Uterus (tissue), 4 donors: ENCODE measurements at places on chromosomes 4 and X. TPM values are rescaled to one million over a fixed set of nuclear protein-coding genes. Genes with fewer than 3 reads are reported as not detected.

DNA sequence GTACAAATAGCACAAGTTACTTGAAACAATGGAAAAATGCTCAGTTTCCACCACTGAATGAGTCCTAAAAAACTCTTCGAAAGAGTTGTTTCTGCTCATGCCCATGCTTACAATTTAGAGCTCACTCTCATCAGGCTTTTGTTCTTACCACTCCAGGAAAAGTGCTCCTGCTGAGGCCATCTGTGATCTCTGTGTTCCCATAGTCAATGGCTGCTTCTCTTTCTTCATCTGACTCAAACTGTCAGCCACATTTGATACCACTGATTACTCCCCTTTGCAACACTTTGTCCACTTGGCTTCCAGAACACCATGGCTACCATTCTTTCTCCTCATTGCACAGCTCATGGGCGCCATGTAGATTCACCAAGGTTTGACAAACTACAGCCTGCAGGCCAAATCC is 80.0 kb upstream of the SLC34A2 start:
- no peak for DNase-seq

GRCh38 chrX:13093529-13094140 is 49.2 kb upstream of the FAM9C start:
- no peak for DNase-seq

DNA sequence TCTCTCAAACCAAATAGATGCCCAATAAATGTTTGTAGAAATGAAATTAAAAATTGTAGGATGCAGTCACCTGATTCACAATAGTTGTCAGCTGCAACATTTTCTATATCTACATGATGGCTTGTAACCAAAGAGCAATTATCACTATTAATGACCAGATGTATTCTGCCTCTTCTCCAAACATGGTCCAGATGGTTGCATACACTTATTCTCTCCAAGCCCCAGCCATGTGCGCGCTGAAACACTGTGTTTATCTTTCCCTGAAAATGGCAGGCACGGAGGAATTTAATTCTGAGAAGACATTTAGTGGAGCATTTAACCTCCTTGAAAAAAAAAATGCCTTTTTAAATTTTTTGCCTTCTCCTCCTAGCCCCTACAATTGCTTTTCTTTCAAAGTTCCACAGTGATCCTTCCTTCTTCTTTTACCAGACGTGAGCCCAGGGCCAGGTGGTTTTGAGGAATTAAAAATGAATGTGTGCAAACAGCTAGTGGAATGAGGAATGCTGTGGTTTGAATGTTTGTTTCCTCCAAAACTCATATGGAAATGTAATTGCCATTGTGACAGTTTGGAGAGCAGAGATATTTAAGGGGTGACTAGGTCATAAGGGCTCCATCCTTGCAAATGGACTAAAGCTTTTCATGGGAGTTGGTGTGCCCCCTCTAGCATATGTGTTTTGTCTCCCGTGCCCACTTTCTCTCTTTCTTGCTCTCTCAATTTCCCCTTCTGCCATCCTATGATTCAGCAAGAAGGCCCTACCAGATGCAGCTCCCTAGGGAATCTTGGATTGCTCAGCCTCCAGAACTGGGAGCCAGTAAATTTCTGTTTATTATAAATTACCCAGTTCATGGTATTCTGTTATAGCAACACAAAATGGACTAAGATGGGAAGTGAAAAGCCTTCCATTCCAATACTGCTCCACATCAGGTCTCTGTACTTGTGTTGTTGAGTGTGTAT is 136.0 kb downstream of the GABRB1 start:
- no peak for DNase-seq

- no peak for DNase-seq
Observed at GRCh38 chr4:182853731-182854330, 63.4 kb downstream of the DCTD start.

Gene ARHGAP4
- total RNA-seq = 24.8 TPM

GRCh38 chrX:24838629-24839028 is 144.9 kb downstream of the POLA1 start:
- no peak for DNase-seq

GRCh38 chr4:15233626-15234025 is 194.2 kb upstream of the C1QTNF7 start:
- no peak for DNase-seq

GRCh38 chr4:2077537-2078460 is 18.7 kb downstream of the NAT8L start:
- no peak for DNase-seq

GRCh38 chr4:108149588-108150380 is 18.9 kb downstream of the LEF1 start:
- no peak for DNase-seq

DNA sequence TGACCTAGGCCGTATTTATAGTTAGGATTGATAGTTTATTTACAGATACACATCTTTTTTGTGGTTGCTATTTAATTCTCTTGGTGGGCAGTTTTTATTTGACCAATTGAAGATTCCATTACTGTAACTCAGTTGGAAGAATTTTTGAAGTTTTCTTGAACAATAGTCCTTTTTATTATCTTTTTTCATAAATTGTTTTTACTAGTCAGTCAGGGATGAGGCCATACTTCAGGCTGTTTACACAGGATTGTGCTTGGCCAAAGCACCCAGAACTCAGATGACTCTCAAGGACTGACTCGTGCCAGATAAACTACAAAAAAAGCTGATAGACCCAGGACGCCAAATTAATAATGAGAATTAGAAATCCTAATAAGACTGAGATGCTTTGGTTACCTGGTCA is 7.0 kb downstream of the HERC3 start:
- no peak for DNase-seq

DNA sequence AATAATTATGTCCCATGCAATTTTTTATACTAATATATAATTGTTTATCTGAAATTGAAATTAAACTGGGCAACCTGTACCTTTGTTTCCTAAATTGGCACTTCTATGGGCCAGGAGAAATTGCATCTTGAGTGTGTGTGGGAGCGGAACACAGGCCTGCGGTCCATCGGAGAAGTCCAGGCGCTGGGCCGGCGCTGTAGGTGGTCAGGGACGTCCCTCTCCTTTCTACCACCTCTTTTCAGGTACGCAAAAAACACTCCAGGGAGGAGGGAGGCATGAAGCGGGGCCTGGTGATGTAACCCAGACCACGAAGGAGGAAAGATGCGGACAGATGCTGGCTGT is 717 bp downstream of the MGAT4D start:
- no peak for DNase-seq

GRCh38 chr4:158314756-158315487 is 104.6 kb downstream of the TMEM144 start:
- DNase-seq = no peak

GRCh38 chrX:49840679-49841078 is 11.6 kb downstream of the PAGE4 start:
- peak; percentile 52 for DNase-seq

GRCh38 chr4:24056289-24056688 is 166.4 kb upstream of the PPARGC1A start:
- DNase-seq = no peak

Gene GLA
- 13.2 TPM for total RNA-seq

- DNase-seq = no peak
Observed at GRCh38 chr4:115121351-115122043, 8.1 kb upstream of the NDST4 start.

DNA sequence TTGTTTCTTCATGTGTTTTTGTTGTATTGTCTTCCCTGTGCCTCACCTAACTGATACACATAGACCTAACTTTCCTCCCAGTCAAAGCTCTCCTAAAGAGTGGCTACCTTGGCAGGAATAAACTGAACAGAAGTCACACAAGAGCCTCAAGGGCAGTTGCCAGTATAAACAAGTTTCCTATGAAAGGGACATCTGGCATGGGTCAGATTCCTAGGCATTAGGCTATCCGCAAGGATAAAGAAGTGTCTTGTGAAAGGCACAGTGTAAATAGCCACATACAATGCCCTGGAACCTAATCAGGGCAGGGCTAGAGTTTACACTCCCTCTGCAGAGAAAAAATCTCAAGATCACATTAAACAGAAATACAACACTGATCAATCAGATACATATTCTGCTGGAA is 220.8 kb downstream of the SPANXN3 start:
- DNase-seq = no peak

Gene GAGE1
- not detected for total RNA-seq

DNA sequence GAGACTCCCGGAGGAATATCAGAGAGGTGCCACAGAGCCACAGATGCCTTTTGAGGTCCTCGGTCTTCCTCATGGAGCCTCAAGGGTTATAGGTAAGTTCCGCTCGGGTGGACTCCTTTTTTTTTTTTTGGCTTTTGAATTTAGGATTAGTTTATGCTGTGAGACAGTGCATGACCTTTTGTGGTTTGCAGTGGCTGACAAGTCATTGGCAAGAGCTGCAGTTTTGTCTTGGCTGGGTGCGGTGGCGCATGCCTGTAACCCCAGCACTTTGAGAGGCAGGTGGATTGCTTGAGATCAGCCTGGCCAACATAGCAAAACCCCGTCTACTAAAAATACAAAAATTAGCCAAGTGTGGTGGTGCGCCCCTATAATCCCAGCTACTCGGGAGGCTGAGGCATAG is 4.5 kb upstream of the GRSF1 start:
- DNase-seq = no peak

GRCh38 chr4:66034262-66034661 is 364.0 kb upstream of the EPHA5 start:
- DNase-seq = no peak

Gene CT45A10
- total RNA-seq = not detected

Gene TCEAL4
- 314 TPM for total RNA-seq

Gene DMRTC1B
- total RNA-seq = 2.3 TPM

GRCh38 chrX:101759000-101759399 is 99.3 kb upstream of the ARMCX2 start:
- DNase-seq = peak; percentile 18

- no peak for DNase-seq
Observed at GRCh38 chr4:178808106-178808505, 1365.9 kb upstream of the AGA start.

DNA sequence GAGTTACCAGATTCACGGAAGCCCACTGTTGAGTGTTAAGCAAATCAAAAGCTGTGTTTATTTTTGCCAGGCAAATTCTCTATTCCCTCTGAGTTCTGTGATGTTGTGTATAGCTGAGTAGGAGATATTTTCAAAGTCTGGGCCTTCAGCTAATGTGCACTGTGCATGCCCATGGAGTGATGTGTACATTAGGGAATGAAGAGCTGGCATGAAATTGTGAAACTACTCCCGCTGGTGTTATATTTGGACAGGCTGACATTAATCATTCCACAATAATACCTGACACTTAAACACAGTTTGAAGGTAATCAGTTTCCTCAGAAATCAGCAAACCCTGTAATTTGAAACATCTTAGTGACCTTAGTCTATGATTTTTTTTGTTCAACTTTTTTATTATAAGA is 88.1 kb upstream of the MBNL3 start:
- no peak for DNase-seq

DNA sequence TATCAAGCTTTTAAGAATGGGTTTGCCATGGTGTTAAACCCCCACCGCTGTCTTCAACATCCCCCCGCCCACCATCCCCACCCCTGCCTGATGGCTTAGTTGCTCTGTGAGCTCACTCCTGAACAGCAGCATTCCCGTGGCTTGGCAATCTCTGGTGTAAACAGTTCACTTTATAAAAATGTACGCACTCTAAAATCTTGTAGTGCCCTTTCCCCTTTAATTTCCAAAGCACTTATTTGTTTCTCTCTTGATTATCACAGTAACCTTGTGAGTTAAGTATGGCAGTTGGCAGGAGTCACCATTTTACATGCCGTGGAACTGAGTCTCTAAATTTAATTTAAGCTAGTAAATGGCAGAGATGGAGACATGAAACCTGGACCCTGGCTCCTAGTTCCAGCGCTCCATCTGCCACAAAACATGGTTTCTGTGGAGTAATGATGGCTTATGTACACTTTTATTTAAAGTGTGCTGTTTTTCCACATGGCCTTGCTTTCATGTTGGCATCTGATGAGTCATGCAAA is 123.1 kb downstream of the AFF1 start:
- no peak for DNase-seq

- DNase-seq = no peak
Observed at GRCh38 chr4:168028970-168029597, 63.3 kb upstream of the ANXA10 start.

DNA sequence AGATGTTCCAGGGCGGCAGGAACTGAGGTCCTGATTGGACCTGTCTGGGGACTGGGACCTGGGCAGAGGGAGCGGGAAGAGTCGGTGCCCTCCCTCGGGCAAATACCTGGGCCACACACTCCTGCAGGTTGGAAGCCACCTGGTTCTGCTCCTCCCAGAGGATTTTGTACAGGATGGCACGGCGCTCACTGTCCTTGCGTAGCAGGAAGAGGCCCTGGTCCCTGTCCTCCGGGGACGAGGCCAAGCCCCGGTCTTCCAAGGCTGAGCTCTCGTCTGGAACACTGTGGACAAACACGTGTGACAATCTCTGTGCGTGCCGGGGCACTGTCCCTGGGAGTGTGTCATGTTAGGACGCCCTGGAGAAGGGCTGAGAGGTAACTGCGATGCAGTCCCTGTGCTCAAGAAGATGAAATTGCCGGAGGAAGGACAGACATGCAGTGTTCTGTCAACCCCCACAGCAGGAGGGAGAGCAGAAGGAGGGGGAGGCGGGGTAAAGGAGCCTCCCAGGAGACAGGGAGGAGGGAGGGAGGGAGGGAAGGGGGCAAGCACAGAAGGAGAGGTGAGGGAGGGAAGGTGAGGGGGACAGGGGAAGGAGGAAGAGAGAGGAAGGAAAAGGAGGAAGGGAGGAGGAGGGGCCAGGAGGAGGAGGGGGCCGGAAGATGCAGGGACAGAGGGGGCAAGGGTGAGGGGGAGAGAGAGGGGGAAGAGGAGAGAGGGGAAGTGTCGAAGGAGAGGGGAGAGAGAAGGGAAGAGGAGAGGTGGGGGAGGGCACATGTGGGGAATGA is 29.0 kb downstream of the PDHA1 start:
- DNase-seq = no peak

GRCh38 chr4:172740434-172740833 is 428.2 kb upstream of the GALNT7 start:
- DNase-seq = no peak

DNA sequence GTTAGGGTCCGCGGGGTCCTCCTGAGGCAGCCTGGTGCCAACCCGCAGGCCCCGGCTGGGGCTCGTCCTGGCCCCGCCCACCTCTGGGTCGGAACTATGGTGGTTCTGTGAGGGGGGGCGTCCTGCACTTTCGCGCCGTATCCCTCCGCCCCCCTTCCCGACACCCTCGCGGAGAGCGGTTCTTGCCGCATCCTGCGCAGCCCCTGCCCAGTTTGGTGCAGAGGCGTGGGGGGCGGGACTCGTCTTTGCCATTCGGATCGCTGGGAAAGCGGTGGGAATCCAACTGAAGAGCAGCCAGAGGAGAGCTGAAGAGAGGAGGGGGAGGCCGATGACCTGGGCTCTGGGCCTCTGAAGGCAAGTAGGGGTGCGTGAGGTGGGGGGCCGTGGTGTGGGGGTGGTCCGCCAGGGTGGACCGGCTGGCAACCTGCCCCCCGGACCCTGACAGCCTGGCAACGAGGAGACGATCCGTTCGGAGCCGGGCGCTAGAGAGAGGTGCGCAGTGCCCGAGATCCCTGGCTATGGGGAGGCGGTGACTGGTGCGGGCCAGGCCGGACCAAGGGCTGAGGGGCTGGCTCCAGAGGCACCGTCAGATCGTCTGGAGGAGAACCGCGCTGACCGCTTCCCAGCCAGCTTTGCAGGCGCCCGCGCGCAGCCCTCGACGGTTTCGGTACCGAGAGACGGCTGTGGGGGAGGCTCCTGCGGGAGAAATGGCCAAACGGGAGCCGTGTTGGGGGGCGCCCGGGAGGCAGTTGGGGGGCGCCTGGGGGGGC is at the start of gene GPRASP1:
TSS of gene GPRASP1 (plus strand) at position 242 of the 770 bp plus-strand sequence. CDS start 2,431 bp downstream, outside the sequence.
- DNase-seq = peak; percentile 72
